HFF-Myc (cell line): ENCODE measurements at places on chromosomes 16 and 17.

GRCh38 chr17:16889088-16889465 lies 82.8 kb downstream of the TNFRSF13B start:
- no peak for DNase-seq

GRCh38 chr17:27338536-27338985 lies 44.6 kb downstream of the WSB1 start:
- DNase-seq = no peak

- no peak for DNase-seq
Measured at GRCh38 chr16:12065866-12066545, 89.5 kb downstream of the SNX29 start.

GRCh38 chr17:40181205-40181604 lies 3.9 kb downstream of the RAPGEFL1 start:
- no peak for DNase-seq

DNA sequence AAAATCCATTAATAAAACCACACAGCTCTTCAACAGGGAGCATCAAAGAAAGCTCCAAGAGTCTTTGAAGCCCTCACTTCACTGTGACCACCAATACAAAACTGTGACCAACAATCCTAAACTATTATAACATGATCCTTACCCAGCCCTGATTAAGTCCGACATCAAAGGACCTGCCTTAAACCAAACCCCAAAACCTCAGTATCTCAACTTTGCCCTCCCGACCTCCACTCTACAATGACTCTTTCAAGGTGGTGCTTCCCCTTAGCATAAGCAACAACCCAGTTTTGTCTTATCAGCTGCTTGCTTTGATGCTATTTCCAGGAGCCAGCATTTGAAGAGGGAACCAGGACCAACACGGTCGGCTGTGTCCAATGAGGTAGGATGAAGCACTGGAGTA lies 8.5 kb upstream of the PRSS22 start:
- no peak for DNase-seq

DNA sequence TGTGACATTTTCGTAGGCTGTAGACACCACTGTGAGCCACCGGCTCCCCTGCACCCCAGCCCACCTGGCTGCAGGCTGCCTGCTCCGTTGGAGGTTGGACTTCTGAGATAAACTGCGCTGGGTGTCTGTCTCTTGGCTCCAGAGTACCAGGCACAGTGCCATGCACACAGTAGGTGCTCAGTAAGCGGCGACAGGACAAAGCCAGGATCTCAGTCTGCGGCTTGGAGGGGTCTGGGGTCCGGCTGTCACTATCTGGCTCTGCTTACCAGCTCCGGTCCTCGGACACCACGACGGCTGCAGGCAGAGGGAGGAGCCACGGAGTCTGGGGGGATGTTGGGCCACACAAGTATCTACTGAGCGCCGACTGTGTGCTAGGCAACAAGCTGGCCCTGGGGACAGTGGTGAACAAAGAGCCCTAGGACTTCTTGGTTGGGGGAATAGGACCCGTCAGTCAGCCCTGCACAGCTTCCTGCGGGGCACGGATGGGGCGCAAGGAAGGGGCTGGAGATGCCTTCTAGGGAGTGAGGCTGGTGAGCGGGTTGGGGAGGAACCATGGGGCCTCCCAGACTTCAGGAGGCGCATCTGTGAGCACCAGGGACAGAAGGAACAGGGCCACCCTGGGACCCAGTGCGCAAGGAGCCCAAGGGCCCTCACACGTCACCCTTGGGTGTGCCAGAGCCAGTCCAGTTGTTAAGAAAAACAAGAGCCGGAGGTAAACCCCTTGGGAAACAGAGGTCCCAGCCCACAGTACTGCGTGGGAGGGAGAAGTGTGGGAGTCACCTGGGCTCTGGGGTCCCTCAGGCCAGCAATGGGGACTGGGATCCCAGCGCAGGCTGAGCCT lies 17.3 kb downstream of the JPH3 start:
- no peak for DNase-seq

DNA sequence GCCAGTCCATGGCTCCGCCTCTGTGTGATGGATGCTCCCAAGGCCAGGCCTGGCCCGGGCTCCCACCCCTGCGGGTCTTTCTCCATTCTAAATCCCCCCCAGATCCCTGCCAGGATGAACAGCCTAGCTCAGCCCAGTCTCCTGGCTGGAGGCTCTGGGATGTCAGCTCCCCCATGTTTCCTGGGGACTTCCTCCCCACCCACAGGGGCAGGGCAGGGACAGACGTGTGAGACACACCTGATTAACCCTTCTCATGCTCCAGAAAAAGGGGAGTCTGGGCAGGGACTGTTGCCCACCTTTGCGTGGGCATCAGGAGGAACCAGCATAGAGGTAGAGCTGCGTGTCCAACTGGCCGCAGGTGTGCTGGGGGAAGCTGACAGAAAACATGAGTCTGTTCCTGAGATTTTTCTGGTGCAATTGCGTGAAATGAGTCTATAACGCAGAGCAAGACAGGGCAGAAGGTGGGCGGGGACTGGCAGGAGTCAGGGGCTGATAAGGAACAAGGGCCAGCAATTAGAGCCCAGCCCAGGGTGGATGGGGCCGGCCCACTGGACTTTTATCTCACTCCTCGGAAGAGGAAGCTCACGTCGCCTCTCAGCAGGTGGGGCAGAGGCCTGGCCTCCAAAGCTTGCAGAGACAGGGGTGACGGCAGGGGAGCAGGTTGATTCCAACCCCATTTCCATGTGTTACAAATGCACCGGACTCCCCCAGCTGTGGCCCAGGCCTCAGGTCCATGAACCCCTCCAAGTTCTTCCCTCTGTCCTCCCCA lies 238.2 kb downstream of the RBFOX3 start:
- DNase-seq = no peak
